Activated CD8-positive, alpha-beta memory T cell treated with anti-CD3 and anti-CD28 coated beads for 48 hours (primary cell): ENCODE measurements at places on chromosomes 12 and 14.

DNA sequence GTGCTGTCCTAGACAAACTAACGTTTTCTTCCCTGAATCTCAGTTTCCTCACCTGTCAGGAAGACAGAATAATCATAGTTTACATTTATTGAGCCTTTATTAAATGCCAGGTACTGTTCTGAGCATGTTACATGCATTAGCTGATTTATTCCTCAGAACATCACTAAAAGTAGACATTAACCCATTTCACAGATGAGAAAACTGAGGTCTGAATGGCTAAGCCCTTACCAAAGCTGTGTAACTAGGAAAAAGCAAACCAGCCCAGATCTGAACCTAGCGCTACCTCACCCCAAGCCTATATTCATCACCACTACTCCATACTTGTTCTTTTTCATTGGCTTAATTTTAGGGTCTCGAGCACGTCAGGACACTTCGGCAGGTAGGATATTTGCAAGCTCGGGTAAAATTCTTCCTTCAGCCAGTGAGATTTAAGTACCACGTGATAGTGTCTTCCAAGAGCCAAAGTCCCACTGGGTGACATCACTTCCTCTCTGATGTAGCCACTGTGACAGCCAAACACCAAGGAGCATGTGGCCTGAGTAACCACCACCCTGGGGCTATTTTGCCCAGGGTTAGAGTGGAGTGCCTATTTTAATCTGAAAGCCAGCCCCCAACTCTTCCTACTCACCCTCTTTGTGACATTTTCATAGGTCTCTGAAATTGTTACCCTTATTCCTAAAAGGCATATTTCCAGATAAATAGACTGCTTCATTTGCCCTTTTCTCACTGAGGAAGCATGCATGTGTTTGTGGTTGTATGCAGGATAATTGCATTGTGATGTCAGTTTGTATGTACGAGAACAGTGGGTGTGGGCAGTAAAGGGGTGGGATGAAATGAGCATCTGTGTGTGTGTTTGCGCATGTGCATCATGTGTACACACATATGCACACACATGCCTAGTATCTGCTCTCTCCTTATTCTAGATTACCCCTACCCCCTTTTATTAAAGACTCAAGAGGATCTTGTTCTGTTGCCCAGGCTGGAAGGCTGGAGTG is 62.2 kb upstream of the WSCD2 start:
- no peak for DNase-seq

DNA sequence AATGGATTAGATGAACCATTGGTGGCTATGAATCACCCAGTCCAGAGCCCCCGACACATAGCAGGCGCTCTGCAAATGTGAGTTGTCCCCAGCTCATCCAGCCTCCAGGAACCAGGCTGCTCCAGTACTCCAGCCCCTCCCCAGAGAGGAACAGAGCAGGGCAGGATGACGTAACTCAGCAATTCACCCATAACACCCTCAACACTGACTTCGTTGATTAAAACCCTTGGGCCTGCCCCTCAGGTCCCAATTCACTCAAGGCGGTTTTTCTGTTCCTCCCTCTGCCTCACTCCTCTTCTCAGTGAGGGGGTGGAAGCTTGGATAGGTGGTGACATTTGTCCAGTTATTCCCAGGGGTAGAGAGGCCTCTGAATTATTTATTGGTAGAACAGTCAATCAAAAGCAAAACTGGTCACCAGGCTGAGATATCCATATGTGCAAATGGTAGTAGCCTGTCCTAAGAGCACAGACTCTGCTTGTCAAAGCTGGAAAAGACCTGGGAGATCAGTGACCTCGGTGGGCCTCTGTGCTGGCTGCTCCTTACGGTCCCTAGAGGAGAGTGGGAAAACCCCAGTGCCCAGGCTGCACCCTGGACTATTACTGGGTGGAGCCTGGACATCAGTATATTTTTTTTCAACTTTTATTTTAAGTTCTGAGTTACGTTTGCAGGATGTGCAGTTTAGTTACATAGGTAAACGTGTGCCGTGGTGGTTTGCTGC is 97.0 kb downstream of the CMKLR1 start:
- DNase-seq = no peak

DNA sequence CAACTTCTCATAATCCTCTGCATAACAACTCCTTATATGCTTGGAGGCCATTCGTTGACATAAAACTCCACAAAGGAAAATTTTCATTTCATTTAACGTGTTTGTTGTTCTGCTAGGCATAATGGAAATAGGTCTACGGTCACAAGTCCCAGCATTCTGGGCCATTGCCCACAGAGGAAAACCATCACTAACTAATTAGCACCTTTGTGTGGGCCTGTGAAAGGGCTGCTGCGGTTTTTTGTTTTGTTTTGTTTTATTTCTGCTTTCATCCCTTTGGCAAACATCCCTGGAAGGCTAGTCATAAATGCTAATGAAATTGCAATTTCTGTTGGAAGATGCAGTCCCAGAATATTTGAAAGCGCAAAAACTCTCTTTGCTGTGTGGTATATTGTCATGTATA is 180.3 kb downstream of the RMST start:
- DNase-seq = no peak

DNA sequence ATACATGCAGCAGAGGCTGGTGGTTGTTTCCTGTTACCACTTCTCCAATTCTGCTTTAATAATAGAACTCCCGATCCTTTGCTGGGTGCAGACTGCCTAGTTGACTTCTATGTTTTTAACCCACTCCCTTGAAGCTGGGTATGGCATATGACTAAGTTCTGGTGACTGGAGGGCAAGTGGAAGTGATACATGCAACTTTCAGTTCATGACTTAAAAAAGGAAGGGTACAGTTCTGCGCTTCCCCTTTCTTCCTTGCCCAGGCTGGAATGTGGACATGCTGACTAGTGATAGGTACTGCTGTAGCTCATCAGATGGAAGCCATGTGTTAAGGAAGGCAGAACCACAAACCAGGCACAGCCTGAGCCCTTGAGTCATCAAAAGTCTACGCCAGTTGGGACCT is 2.4 kb upstream of the A2M start:
- DNase-seq = no peak

- no peak for DNase-seq
Measured at GRCh38 chr14:58631732-58632131, 6.0 kb upstream of the DACT1 start.

DNA sequence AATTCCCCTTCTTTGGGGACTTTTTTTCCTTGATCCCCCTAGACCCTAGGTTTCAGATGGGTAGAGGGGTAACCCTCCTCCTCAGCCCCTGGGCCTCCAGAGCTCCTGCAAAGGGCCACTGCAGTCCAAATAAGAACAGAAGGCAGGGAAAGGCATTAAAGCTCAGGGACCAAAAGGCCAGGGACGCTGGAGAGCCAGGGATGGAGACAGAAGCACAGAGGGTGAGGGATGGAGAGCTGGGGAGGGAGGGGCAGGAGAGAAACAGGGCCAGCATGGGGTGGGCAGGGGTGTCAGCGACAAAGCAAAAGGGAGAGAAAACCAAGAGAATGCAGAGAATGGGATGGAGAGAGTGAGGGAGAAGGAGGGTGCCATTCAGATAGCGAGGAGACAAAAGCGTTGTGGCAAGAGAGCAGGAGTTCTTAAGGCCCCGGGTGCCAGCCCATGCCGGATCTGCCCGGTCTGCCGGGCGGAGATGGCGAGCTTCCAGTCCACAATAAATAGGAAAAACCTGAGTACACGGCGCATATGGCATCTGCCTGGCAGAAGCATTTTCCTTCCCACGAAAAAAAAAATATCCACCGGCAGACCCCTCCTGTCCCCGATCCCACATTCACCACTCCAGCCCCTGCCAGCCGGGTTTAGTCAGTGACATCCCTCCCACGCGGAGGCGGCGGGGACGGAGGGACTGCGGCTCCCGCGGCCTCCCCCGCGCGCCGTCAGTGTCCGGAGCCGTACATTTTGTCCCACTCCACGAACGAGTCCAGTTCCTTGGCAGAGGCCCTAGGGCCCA is 28.6 kb downstream of the FIGNL2 start:
- DNase-seq = no peak
